GM12891 (cell line): ENCODE measurements at places on chromosomes 16 and 17.

- peak; percentile 52 for DNase-seq
Measured at GRCh38 chr16:31472709-31473203, 804 bp downstream of the TGFB1I1 start.

- peak; percentile 85 for DNase-seq
Measured at GRCh38 chr17:7573324-7574080, 5.9 kb upstream of the CD68 start.

DNA sequence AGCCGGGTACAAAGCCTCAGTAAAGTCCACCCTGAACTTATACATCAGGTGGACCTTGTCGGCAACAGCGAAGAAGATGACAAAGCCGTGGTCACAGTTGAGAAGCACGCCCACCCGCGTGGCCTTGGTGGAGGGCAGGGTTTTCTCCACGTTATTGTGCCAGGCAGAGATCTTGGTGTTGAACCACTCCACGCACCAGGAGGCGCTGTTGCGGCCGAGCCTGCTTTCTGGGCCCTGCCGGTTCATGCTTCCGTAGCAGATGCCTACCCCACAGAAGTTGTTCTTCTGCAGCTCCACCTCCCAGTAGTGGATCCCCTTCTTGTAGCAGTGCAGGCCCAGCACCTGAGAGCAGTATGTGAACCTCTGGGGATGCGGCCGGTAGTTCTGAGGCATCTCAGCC lies 22.1 kb downstream of the TRIM25 start:
- DNase-seq, result no peak

DNA sequence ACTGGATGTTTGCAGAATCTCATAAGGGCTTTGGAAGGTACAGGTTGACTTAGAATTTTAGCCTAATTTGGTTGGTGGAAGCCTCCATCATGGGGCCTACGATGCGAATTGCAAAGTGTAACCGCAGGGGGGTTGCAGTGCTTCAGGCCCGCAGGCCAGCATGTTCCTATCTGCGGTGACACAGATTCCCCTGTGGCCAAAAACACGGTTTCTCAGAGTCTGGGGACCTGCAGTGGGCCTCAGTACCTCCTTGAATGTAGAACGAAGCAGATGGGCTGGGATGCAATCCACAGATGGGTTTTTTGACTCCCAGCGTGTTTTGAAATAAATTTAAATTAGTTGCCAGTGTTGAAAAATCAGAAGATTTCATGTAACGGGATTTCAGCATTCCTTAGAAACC lies 34.7 kb downstream of the KIAA0513 start:
- DNase-seq, result no peak

- DNase-seq, result no peak
Measured at GRCh38 chr17:68249354-68249765, 1.5 kb downstream of the AMZ2 start.

DNA sequence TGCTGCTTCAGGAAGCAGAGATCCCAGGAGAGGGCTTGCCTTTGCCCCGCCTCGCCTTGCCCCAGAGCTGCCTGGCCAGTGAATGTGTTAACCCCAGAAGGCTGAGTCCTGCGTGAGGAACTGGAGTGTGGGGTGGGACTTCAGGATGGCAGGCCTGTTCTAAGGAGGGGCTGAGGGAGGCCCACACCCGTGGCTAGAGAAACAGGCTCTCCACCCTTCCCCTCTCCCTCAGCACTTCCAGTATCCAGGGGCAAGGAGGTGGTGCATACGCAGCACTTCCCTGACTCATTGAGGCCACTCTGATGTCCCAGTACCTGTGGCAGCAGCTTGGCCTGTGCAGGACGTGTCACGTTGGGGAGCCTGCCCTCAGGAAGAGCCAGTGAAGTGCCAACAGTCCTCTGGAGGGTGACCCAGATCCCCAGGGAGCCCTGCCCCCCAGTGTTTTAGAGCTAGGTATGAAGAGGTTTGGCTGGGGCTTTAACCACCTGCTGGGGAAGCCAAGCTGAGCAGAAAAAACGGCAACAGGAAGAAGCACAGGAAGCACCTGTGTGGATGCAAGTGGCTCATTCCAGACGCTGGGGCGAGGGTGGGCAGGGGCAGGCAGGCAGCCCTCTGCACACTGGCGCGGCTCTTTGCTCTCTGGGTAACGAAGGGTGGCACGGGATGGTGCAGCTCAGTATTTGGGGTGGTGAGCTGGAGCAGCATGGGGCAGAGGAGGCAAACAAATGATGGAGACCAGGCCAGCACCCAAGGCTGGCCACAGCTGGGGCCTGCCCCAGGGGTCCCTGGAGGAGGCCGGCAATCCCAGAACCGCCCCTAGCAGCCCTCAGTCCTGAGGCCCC lies 14.7 kb upstream of the CTCF start:
- no peak for DNase-seq

DNA sequence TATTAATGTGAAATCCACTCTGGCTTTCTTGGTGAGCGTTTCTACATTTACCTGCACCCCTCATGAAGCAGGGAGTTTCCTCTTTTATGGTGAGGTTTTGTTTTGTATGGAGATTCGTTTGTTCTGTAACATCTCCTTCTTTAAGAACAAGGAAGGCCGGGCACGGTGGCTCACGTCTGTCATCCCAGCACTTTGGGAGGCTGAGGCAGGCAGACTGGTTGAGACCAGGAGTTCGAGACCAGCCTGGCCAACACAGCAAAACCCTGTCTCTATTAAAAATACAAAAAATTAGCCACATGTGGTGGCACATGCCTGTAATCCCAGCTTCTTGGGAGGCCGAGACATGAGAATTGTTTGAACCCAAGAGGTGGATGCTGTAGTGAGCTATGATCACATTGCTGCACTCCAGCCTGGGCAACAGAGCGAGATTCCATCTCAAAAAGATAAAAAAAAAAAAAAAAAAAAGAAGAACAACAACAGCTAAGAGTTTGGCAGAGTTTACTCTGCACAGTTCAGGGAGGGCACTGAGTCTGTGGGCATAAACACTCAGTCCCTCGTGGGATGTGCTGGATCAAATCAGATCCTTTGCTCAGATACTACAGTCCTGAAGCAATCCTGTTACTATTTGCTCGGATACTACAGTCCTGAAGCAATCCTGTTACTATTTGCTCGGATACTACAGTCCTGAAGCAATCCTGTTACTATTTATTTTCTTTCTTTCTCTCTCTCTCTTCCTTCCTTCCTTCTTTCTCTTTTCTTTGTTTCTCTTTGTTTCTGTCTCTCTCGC lies 28.9 kb downstream of the ADCY9 start:
- DNase-seq, result no peak

DNA sequence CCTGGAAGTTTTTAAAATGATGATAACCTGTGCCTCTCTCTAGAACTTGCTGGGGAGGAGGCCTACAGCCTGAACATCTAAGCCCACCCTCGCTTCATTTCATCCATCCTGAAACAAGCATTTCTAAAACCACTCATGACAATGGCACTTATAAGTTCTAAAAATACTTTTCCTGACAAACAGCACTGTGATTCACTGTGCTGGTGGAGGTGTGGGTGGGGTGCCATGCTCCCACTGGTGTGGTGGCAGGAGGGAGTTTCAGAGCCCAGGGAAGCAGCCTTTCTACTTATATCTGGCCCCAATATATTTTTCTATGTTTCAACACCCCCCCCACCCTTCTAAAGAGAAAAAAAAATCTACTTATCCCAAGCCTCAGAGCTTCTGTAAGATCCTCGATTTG lies 52.6 kb downstream of the RAB11FIP4 start:
- DNase-seq, result no peak
